ENCODE measurements at places on chromosomes 7 and 10.

GRCh38 chr7:140674899-140675701 lies 2.4 kb downstream of the ADCK2 start:
- peak; percentile 33 for DNase-seq

- no peak for DNase-seq
These were observed 56.6 kb downstream of the ELMO1 start for GRCh38 chr7:37391791-37392672.

DNA sequence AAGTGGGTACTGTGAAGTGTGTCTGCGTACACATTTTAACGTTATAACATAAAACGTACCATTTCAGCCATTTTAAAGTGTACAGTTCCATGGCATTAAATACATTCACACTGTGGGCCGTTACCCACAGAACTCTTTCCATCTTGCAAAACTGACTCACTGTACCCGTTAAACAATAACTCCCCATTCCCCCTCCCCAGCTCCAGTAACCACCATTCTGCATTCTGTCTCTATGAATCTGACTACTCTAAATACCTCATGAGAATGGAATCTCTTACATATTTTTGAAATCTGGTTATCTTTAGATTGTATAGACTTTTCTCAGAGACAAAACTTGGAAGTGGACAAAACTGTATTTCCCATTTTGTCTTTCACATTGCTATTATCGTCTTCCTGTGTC lies 9.3 kb downstream of the ARL3 start:
- no peak for DNase-seq

DNA sequence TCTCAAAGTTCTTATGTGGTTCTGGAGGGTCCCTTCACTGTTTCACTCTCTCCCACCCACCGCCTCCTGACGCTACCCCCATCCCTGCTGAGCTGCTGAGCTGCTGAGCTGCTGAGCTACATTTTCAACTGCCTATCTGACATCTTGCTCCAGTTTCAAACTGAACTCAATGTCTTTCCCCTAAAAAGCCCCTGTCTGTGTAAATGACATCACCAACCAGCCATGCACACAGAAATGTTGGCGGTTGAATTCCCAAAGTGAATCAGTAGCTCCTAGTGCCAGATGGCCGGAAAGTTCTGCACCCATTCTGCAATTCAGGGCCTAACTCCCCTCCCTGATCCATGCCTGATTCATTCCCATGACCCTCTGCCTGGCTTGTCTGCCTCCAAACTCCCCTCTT lies 71.2 kb downstream of the WNT2 start:
- DNase-seq: no peak

GRCh38 chr7:37352974-37353948 lies 95.4 kb downstream of the ELMO1 start:
- DNase-seq: no peak

- no peak for DNase-seq
These were observed 29.2 kb downstream of the ANXA8 start for GRCh38 chr10:47454780-47455058.

- no peak for DNase-seq
These were observed 172.4 kb downstream of the CDCA7L start for GRCh38 chr7:21773326-21773725.

- no peak for DNase-seq
These were observed 35.3 kb upstream of the CACUL1 start for GRCh38 chr10:118790058-118790457.

DNA sequence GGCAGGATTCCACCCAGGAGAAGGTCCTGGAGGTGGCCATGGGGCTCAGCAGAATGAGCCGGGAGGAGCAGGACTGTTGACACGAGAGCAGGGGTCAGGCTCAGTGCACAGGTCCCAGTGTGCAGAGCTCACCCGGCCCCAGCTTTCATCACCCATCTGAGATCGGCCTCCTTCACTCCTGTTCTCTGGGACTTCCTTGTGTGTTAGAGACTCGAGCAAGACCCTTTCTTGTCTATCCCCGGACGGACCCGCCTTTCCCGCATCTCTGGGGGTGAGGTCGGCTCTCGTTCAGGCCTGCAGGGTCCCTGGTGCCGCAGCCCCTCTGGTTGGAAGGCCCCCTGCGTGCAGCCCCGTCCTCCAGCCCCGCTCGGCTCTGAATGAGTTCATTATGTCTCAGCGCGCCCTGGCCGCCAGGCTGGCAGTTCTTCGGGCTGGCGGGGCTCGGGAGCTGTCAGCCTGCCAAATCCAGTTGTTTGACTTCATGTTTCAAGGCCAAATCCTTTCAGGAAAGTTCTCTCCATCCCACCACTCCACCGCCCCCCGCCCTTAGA lies 127.9 kb downstream of the LHPP start:
- no peak for DNase-seq

GRCh38 chr10:75708060-75708459 lies 276.6 kb downstream of the LRMDA start:
- no peak for DNase-seq

DNA sequence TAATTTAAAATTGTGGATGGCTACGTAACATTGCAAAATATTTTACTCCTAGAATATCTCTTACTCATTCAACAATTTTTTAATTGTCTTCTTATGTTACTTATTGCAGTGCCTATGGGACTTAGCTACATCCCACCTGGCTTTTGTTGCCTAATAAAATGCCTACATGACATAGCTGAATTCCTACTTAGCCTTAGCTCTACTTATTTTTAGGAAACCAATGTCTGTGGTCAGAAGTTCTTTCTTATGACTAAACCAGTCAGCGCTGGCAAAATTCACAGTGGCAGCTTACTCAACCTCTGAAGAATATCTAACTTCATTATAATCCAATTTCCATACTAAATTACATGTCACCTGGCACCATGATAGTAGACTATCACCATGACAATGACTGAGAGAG lies 1612.4 kb upstream of the LRRTM3 start:
- DNase-seq: no peak
